ENCODE measurements at places on chromosomes 6 and 20.

DNA sequence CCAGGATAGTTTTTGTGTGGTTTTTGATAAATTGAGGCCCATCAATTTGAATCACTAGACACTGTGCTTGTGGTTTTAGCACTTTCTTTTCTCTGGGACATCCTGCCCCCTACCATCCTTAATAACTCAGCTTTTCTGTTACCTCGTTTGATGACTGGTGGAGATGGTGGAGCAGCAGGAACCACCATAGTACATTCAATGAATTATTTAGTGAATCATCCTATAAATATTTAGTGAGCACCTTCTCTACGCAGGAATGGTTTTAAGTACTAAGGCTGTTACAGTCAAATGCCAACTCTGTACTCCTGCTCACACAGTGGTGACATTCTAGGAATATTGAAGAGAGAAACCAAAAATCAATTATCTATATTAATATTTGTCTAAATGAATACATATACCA is 585.2 kb downstream of the HAO1 start:
- no peak for DNase-seq

- DNase-seq = no peak
Measured at GRCh38 chr6:16399158-16399557, 160.8 kb downstream of the GMPR start.

GRCh38 chr20:1209447-1210387 is 6.5 kb downstream of the C20orf202 start:
- no peak for DNase-seq

GRCh38 chr20:61099806-61100205 is 152.3 kb upstream of the CDH4 start:
- no peak for DNase-seq

DNA sequence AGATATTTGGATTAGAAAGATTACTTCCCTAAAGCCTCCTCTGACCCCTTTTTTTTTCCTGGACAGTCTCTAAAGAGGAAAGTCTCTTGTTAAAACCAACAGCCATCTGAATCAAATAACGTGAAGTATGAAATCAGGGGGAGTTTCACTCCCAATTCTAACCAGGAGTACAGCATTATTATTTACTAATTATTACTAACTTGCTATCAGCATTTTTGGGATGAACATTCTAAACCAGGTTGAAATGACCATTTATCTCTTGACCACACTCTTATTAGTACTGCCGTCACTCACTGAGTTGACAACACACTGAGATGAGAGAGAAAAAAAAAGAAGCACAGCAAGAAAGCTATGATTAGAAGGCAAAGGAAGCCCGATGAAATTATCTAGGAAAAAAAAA is 114.4 kb upstream of the BCLAF1 start:
- DNase-seq = no peak

DNA sequence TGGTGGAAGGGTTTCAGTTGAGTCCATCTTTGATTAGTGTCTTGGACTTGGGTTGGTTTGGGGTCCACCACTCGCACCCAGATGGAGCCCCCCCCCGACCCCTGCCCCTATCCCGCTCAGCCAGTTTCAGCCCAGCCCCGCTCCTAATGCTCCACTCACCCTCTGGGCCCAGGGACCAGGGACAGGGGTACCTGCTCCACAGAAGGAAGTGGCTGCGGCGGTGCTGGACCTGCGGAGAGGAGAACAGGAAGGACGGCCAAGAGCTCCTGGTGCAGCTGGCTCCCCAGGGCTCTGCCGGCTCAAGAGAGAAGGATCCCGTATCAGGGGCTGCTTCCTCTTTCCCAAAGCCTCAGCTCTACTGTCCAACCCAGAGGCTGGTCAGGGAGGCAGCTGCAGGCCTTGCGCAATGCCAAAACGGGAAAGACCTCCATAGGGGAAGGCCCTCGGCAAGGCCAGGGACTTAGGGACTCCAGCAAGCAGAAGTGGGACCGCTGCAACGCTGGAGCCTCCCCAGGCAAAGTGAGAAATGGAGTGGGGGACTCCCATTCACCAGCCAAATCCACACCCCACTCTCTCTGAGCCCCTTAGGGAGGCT is at the start of gene SIGLEC1:
Gene SIGLEC1 (minus strand): TSS at position 322 of the 595 bp plus-strand sequence. CDS start 5,472 bp downstream, outside the sequence.
- DNase-seq = no peak

DNA sequence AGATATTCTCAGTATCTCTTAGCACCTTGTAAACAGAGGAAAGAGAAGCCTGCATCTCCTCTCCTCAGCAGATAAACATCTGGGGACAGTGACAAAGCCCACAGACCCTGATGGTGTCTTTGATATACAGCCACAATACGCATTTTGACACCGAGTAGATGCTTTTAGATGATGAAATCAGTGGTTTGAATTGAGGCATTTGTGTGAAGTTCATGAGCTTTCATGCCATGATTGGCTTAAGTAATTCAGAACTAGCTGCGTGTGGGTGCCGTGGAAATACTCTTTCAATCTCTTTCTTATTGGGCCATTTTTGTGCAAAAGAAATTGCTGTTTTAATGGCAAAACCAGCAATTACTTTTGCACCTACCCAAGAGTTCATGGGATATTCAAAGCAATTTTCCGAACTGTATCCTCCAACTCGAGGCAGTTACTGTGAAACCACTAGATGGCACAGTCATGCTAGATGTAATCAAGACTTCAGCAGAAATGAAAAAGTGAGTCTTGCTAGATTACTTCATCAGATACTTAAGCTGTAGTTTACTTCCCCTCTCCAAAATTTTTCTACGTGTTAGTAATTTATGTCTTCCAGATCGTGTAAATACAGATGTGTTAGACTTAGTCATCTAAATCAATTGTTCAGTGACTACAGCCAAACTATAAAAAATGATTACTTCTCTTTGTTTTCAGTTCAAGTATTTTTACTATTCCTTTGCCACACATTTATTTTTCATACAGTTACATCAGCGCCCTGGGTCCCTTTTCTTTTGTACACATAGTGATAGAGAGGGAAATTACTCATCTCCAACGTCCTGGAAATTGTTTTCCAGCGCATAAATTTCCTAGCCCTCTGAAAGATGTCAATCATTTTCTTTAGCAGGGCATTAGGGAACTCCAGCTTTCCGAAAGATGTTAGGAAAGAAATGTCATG is 49.4 kb downstream of the IYD start:
- DNase-seq = no peak

- no peak for DNase-seq
Measured at GRCh38 chr20:51563486-51564332, 21.2 kb upstream of the NFATC2 start.

GRCh38 chr6:102026649-102027048 is 633.1 kb downstream of the GRIK2 start:
- no peak for DNase-seq

DNA sequence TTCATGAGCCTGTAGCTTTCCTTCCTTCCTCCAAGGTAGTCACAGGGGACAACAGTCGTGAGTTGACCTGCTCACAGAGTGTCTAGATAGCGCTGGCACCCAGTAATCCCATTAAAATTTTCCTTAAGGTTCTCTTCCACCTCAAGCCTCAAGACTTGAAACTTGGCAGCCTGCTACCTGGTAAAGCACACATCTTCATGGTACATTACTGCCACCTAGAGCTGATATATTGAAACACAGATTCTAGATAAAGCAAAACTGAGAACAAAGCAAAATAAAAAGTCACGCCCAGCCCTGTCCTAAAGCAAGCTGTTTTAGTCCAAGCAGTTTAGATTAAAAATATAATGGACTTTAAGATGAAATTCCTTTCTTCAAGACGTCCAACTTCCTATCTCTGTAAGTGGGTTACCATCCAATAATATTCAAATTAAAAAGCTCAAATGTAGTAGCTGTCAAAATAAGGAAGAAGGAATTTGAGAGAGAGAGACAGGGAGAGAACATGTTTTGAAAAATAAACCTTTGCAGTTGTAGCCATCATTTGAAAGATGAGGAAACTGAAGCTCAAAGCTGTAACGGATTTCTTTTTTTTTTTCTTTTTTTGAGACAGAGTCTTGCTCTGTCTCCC is 50.7 kb upstream of the CD83 start:
- DNase-seq = no peak

DNA sequence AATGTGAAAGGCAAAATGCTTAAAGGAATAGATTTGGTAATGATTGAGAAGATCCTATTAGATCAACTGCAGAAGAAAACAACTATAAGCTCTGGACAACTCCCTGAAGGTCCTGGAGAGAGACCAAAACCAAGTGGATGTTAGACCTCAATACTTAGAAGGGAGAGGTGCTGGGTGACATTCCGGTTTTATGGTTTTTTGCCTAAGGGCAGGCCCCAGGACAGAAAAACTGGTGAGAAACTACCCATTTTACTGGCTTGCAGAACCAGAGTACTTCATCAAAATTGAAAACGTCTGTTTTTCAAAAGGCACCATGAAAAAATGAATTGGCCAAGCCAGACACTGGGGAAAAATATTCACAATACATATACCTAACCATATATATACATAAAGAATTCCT is 26.3 kb downstream of the SAMHD1 start:
- DNase-seq = no peak

- DNase-seq = no peak
Measured at GRCh38 chr6:109925075-109925474, 53.0 kb upstream of the GPR6 start.

DNA sequence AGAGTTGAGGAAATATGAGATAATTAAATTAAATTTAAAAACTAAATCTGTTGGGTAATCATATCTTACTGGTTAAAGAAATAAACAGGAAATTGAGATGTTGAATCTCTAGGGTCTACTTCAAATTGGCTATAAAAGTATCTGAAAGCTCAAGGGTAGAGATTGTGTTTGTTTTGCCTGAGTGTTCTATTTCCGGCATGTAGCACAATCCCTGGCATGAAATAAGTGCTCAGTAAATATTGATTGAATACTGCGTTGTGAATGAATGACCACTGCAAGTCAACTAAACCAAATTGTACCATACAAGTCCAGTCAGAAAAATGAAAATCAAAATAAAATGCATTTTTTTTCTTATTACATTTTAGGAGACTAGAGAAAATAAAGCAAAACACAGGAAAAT is 709.8 kb downstream of the EPM2A start:
- DNase-seq = no peak

DNA sequence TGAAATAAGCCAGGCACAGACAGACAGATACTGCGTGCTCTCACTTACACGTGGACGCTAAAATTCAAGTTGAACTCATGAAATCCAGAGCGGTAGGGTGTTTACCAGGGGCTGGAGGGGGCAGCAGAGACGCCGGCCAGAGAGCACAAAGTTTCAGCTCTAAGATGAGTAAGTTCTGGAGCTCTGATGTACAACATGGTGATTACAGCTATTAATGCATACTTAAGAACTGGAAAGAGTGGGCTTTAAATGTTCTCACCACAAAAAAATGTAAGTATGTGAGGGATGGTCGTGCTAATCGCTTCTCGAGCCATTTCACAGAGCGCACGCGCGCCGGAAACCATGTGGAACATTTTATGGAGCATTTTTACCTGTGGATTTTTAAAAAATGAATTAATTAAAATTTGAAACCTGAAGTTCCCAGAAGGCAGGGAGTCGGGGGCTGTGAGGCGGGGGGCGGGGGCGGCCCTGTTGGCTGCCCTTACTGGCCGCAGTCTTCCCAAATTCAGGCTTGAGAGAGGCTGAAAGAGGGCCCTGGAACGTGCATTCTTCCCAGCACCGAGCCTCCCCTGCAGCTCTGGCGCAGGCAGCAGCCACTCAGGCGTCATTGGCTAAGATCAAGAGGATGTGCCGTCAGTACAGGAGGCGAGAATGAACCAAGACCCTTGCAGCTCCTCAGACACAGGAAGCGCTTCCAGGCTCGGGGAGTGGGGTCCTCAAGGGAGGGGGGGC is 8.5 kb upstream of the SLCO4A1 start:
- DNase-seq = no peak

- no peak for DNase-seq
Measured at GRCh38 chr20:51759769-51760510, 8.2 kb downstream of the ATP9A start.

- no peak for DNase-seq
Measured at GRCh38 chr20:8540466-8540865, 408.4 kb downstream of the PLCB1 start.

DNA sequence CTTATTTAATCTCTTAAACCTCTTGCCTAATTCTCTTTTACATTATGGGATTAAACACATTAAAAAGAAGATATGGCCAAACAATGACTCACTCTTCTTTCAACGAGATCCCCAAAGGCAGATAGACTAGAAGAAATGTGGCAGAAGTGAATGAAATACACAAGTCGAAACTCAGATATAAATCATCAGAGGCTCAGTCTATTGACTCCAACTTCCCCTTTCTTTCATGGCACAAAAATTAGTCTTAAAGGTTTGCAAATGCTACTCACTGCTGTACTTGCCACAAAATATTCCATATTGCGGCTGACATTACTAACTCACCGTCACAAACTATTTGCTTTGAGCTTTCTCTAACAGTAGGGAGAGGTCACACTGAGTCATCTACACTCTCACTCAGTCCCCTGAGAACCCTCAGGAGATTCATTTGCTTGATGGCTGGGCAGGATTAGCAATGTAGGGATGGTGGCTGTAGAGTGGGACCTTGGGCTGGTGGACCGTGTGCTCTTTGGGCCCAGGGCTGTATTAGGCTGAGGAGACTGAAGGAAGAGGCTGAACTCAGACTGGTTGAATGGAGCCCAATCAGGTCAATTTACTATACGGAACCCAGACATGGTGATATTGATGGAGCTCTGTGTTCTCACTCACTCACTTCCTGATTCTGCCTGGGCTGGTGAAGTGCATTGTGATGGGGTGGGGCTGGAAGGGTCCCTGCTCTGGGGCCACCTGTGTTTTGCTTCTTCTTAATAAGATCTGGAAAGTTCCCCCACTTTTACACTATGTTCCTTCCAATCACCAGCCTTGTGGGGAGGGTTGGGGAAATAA is 42.8 kb upstream of the UBR2 start:
- no peak for DNase-seq

DNA sequence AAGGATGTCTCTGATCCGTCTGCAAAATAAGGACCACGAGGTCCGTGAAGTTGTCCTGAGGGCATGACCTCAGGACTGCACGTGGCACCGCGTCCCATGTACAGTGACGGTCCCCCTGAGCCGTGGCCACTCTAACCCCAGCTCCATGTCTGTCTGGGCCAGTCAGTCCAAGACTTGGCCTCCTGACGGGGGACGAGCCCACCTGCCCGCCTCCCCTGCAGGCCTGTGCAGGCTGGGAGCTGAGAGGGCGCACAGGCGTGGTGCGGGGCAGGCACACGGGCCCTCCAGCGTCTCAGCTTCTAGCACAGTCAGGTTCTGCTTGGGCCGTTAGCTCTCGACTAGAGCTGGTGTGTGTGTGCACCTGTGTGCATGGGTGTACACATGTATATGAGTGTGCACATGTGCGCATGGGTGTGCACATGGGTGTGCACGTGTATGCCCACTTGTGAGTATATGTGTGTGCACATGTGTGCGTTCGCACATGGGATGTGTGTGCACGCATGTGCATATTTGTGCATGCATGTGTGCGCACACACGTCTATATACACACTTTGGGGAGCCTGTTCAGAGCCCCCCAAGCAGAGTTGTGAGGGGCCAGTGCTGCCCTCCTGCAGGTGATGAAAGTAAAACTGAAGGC is 307.0 kb downstream of the TAF4 start:
- DNase-seq = no peak

Data from stimulated activated CD8-positive, alpha-beta memory T cell treated with anti-CD3 and anti-CD28 coated beads, Interleukin-12 subunit alpha, Interleukin-12 subunit beta, amount 100 ng/mL, for 1 hour (primary cell).